ENCODE measurements at places on chromosomes 4 and X.

- no peak for DNase-seq
Observed at GRCh38 chrX:77162777-77163176, 284.4 kb upstream of the FGF16 start.

DNA sequence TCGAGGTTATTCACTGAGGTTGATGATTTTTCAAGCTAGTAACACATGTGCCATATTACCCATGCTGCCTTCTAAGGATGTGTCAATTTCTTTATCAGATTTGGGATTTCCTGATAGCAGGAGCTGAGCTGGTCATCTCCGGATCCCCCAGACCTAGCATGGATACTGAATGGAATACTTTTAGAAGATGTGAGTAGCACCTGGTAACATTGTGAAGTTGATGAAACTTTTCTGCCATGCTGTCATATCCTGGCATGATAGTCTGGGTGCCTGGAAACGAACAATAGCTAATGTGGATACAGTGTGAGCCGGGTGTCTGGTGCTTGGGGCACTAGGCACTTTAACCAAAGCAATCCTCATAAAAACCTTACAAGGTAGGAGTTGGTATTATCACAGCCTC lies 11.0 kb upstream of the CYTL1 start:
- DNase-seq, result no peak

DNA sequence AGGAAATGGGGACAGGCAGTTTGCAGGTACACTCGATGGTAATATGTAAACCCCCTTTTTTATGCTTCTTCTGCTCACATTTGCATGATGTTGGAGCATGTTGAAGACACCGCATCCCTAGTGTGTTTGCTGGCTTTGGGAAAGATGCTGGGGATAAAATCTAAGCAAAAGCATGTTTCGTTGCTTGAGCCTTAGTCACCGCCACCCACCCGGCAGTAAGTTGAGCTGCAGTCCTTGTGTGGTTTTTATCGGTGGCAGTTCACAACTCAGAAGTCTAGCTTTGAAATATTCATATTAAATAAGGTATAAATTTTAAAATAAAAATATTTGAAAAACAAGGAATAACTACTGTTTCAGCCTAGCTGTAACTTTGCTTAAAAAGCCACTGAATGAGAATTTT lies 21.7 kb upstream of the MND1 start:
- no peak for DNase-seq

DNA sequence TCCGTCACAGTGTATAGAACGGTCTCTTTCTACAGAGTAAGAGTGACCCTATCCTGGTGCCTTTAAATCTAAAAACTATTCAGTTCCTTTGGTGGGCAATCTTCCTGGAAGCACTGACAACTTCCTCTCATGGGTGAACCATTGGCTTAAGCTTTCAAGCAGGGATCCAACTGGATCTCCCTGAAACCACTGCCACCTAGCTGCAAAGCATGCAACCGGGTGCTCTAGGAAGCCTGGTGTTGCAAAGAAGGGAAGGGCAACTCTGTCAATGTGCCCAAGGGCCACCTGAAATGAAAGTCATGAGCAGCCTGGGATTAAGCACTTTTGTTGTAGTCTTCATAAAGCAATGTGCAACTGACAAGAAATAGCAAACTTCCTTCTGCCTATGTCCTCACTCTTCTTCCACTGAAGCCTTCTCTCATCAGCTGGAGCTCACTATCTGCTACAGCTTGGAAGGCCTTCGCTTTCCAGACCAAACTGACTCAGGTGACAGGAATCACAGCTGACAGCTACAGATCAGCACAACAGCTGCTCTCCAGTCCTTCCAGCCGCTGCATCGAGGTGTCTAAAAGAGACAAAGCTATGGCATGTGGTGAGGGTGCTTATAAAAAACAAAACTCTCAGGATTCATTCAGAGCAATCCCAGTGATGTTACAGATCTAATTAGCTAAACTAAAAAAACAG lies 46.1 kb downstream of the SETD7 start:
- DNase-seq, result no peak

DNA sequence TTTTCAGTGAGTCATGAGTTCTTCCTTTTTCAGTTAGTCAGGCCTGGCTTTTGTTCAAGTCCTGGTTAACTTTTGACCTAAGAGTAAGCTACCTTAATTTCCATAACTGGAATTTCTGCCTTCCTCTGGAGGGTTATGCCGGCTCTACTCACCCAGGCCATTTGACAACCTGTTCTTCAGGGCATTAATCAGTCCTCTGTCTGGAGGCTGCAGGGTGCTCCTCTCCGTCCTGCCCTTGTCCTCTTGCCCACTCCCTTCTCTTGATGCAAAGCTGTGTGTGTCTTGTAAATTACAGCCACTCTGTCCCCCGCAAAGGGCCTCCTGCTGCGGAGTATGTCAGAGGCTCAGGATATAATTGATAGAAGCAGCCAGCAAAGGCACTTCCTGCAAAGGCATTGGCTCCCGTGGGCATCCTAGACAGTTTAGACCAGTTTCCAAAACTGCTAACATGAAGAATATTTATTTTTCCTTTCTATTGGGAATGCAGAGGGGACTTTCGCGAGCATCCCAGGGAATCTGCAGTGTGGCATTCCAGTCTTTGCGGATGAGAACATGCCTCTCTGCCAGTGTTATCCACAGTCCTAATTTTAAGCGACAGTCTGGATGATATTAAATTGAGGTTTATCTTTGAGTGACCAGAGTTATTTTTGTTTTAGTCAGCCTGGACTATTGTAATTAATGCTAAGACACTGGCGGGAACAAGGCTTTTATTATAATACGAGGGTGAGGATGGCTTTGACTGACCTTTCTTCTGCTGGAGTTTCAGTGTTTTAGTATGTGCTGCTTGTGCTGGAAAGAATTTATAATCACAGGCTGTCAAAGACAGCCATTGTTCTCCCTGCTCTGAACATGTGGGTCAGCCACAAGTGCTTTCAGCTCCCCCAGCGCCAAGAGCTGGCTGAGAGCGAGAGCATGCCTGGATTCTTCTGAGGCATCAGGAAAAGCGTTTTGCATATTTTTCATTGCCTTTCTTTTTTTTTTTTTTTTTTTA lies 74.2 kb downstream of the LIMCH1 start:
- DNase-seq, result no peak

DNA sequence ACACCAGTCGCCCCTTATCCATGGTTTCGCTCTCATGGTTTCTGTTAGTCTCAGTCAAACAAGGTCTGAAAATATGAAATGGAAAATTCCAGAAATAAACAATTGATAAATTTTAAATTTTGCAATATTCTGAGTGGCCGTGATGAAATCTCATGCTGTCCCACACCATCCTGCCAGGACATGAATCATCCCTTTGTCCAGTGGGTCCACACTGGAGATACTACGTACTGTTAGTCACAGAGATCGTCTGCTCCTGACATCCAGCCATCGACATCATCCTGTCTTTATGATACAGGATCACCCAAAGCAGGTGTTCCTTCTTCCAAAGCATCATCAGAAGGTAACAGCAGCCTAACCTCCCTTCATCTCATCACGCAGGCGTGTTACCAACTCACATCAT lies 76.5 kb upstream of the MSX1 start:
- peak; percentile 82 for DNase-seq

GRCh38 chr4:185513489-185514181 lies 21.7 kb downstream of the PDLIM3 start:
- DNase-seq, result peak; percentile 46

DNA sequence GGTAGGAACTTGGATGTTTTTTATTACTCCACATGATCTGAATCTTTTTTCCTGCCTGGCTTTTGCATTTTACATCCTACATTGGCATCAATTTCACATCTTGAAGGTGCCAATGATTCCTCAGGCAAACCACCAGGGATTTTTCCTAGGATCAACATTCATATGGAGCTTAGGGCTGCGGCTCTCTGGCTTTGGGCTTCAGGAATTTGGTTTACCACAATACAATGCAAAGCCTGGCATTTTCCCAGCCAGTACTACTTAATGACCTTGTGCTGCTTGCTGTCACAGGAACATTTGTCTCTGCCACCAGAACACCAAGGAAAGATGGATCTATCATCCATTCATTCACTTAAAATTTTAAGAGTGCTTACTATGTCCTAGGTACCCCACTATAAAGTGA lies 180.7 kb downstream of the PDGFC start:
- DNase-seq, result peak; percentile 78

DNA sequence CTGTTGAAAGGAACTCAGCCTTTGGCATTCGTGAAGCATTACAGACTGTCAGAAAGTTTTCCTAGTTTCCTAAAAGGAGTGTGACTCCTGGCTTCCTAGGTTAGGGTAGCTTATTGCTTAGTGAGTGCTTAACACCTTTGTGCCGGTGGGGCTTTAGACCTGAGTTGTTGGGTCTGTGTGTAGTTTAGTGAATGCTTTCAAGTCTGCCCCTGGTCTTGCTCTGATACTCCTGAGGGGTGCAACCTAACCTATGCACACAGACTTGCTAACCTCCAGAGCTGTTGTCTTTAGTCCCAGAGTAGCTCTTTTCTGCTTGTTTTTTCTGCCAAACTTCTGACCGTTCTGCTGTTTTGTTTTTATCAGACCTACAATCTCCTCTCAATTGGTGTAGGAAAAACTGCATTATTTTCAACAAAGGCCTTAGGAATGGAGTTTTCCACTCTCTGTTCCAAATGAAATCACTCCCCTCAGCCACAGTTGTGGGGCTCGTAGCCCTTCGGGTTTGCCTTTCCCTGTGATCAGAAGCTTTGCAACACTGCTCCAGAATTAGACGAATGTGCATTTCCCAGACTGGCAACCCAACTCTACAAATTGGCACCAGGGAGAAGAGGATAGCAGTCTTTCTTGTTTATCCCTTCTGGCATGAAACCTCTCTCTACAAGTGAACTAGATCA lies 1399.1 kb upstream of the PCDH7 start:
- DNase-seq, result no peak

GRCh38 chr4:7462509-7462971 lies 27.8 kb upstream of the PSAPL1 start:
- peak; percentile 3 for DNase-seq

GRCh38 chrX:77622672-77623071 lies 163.3 kb downstream of the ATRX start:
- DNase-seq, result no peak

DNA sequence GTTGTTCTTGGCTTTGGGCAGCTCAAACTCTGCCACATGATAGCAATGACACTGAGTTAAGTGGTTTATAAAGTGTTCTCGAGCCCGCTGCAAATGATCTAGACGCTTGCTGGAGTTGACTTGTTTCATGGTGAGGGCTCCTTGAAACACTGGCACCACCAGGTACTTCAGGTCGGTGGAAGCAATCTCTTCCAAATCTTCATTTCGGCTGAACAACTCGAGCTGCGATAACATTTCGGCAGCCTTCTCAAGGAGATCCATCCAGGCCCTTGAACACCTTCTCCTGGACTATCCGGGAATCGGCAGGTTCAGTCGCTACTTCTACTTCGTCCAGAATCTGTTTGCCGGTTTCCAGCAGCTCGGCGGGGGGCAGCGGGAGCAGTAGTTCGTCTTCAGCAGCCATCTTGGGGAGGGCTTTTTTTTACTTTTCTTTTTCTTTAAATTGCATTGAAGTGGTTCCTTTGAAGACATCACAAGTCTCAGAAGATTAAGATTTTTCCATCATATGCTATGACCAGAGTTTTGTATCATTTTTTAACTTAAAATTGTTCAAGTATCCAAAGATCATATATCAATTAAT lies 28.0 kb downstream of the HNRNPDL start:
- no peak for DNase-seq

- DNase-seq, result no peak
Observed at GRCh38 chr4:11232015-11232414, 196.7 kb downstream of the HS3ST1 start.

DNA sequence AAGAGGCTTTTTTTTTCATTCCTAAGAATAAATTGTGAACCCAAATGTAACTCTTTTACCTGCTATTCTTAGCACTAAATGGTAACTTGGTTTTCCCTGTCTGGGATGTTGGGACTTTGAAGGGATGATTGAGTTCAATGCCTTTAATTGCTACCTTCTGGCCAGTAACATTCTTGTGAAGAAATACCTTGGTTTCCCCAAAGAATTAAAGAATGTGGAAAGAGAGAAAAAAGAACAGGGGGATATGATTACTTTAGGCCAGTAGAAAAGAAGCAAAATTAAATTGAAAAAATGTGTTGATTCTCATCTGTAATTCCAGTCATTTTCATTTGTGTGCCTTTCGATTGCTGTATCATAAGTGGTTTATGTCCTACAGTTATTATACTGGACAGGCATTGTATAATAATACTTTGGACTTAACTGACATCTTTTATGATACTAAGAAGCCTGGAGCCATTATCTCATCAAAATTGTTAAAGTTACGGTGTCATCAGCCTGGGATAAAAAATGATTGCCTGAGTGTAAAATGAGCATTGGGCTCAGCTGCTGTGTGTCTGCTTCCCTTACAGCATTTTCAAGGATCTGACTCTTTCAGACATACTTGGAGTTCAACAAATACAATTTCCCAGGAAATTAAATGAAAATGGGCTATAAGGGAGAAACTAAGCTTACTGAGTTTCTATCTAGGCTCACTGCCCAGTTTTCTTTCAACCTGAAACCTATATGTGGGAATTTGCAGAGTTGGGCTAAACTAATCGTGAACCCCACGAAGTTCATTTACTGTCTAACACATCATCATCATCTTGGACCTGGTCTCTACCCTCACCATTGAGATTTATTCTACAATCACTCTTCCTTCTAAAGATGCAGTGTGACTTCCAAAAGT lies 146.3 kb downstream of the SHROOM3 start:
- no peak for DNase-seq

DNA sequence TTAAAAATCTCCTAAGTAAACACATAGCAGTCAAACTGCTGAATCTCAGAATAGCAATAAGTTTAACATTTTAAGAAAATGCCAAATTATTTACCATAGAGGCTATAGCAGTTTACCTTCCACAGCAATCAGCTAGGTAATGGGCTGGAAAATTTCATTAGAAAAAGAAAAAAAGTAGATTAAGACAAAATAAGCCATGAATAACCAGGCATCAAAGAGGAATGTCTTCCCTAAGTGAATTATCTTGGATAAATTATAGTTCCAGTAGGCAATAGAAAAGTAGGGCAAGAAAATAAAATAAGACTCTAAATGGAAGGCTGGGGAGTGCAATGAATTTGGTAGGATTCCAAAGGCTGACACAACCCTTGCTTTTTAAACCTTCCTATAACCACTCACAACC lies 722.8 kb downstream of the TRAM1L1 start:
- DNase-seq, result no peak

DNA sequence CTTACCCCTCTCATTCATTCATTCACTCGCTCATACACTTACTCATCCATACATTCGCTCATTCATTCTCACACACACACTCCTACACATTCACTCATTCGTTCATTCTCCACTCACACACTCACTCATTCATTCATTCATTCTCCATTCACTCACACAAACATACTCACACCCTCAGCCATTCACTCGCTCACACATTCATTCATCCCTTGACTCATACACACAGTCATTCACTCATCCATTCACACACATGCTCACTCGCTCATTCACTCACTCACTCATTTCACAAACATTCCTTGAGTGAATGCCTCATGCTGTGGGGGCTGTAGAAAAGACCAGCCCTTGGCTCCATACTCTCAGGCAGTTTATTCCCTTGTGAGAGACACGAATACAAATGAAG lies 151.1 kb upstream of the MAMLD1 start:
- peak; percentile 82 for DNase-seq

DNA sequence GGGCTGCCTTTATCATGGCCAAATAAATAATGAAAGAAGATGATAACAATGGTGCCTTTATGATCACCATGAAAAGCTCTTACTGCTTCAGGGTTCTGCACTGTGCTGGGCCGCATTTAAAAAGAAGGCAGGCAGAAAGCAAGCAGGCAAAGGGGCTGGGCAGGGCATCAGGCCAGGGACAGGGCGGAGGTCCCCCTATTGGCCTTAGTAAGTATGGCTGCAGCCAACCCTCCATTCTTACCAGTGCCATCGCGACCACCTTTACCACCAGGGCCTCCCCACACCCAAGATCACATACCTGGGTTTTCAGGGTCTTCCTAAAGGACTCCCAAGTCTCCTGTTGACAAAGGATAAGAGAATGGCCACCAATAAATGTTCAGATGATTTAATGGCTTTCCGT lies 38.9 kb downstream of the CNGA2 start:
- no peak for DNase-seq

Measured in fibroblast of mammary gland (primary cell).